Activated naive CD4-positive, alpha-beta T cell treated with Interleukin-2 at 50 U/mL for 16 hours (primary cell): ENCODE measurements at places on chromosomes 2 and 18.

GRCh38 chr2:57497489-57498096, 549.0 kb upstream of the VRK2 start:
- DNase-seq: peak; percentile 2

DNA sequence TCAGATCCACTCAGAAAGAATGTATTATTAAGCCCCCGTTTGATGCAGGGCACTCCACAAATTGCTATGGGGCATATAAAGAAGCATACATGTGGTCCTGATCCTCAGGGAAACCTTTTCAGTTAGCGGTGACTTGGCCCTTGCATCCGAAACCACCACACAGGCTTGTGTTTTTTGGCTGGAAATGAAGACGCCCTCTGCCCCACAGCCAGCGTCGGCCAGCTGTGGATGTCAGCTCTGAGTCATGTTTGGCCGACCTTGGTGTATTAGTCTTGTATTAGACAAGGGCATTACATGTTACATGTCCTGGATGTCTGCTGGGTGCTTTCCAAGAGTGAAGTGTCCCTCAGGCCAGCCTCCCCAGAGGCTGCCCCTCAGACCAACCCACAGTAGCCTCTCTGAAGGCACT, 107.6 kb upstream of the MAP3K20 start:
- no peak for DNase-seq

DNA sequence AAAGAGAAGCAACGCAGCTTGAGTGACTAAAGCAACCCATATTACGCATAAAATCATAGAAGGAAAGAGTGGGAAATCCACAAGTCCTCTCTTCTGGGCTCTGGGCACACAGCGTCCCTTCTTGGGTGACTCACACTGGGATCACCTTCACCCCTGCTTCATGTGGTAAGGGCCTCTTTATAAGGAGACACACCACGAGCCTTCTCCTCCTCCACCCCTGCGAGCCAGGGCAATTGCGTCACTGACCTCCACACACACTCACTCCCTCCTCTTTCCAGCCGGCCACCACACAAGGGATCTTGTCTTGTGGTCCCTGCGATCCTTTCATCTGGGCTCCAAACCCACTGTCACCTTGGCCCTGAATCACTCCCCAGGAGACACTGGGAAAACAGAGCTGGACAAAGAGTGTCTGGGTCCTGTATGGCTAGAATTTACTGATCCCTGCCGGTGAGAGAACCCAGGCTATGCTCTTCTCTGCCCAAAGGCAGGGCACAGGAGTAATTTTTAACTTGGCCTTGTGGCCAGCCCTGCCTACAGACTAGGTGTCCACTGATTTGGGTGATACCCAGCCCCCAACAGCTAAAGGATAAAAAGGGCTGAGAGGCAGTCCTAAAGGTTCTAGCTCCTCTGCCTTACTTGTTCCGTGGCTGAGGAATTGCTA, 35.3 kb downstream of the NHEJ1 start:
- peak; percentile 3 for DNase-seq

DNA sequence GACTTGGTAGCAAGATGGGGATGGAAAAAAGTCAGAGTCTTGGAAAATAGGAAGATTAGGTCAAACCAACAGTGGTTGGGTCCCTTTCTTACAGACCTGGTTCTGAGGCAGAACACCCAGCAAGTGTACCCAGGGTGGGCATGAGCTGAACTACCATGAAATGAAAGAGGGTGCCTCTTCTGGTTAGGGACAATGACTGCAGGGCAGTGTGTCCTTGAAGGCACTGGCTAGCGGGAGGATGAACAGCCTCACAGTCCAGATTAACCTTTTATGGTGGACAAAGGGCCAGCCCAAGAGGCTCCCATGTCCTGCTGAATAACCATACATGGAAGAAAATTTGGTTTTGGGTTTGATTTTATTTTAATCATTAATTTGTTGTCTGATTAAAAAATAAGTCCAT, 61.8 kb upstream of the CCDC85A start:
- DNase-seq: no peak

GRCh38 chr2:181904022-181904632, 12.6 kb downstream of the ITPRID2 start:
- no peak for DNase-seq

DNA sequence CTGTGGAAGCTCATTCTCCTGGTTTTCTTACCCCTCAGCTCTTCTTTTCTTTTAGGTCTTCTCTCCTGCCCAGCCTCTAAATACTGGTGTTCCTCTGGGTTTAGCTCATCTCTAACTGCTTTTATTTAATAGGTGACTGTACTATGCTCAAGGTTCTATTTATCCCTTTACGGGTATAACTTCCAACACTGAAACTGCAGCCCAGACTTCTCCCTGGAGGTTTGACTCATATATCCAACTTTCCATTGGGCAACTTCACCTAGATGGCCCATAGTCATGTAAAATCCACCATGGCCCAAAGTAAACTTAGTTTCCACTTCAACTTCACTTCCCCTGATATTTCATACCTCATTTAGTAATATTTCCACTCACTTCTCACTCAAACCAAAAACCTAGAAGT, 273.1 kb downstream of the PLCL1 start:
- no peak for DNase-seq

GRCh38 chr2:72003796-72004195, 143.9 kb downstream of the CYP26B1 start:
- DNase-seq: no peak

GRCh38 chr2:74072565-74072964, 75.1 kb downstream of the BOLA3 start:
- DNase-seq: no peak

DNA sequence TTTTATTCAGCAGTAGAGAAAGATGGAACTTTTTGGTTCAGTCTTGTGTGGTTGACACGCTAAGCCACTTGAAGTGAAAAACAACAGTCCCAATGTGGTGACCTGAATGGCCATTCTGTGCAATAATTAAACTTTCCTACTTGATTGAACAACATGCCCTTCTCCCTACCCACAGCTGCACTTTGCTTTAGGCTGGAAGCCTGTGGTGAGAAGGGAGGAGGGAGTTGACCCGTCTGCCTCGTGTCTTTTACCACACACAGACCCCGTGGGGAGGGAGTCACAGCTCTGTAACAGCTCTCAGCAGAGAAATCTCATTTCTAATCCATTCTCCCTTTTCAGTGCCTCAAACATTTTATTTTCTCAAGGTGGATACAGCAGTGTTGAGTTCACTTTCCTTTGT, 138.2 kb upstream of the PKDCC start:
- no peak for DNase-seq

- no peak for DNase-seq
Observed at GRCh38 chr2:200373231-200373630, 66.7 kb downstream of the SPATS2L start.

DNA sequence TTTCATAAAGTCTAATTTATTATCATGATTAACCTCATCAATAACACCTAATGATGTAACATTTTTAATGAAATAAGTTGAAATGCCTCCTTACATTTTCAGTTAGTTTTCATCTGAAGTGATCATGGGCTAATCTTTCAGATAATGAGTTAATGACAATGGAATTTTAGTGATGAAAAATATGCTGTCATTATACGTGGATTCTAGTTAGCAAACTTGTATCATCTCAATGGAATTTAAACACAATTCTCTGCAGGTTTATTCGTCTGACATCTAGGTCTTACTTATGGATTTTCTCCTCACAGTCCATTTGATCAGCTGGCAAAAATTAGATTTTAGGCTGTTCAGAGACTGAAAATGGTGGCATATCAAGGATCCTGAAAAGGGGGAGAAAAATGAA, 885.0 kb downstream of the SLC4A3 start:
- no peak for DNase-seq

- DNase-seq: peak; percentile 27
Observed at GRCh38 chr18:76687304-76687962, 134.9 kb upstream of the ZNF236 start.
